ENCODE measurements at places on chromosomes 7 and 10. TPM values are rescaled to one million over a fixed set of nuclear protein-coding genes. Genes with fewer than 3 reads are reported as not detected.

Gene PLEKHS1
- 0.07 TPM for total RNA-seq

Gene GDF2
- not detected for total RNA-seq

Gene NPC1L1
- total RNA-seq = 0.06 TPM

Gene KEL
- not detected for total RNA-seq

Data from A549 treated with Hydrocortisone at 1 μM for 4 hours (cell line).